ENCODE measurements at places on chromosomes 1 and 21.

- DNase-seq = no peak
Measured at GRCh38 chr1:31434101-31434871, 21.3 kb downstream of the SERINC2 start.

GRCh38 chr1:79089946-79090345 is 83.4 kb upstream of the ADGRL4 start:
- DNase-seq = no peak

DNA sequence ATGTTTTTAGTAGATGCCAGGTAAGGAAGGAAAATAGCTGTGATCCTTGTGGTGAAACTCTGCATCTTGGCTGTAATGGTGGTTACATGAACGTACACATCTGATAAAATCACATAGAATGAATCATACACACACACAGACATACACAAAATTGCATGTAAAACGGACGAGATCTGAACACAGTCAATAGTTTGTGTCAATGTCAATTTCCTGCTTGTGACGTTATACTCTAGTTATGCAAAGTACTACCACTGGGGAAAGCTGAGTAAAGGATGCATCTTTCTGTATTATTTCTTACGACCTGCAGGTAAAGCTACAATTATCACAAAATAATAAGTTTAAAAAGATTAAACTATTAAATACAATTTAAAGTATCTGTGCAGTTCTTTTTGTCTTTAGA is 493.7 kb upstream of the ZP4 start:
- DNase-seq = no peak

- peak; percentile 24 for DNase-seq
Measured at GRCh38 chr1:205980237-205980870, 22.8 kb downstream of the RAB7B start.

GRCh38 chr1:105204836-105205371 is 1455.2 kb downstream of the AMY1C start:
- no peak for DNase-seq

- no peak for DNase-seq
Measured at GRCh38 chr1:246068217-246068512, 438.9 kb downstream of the SMYD3 start.

GRCh38 chr1:159803956-159804689 is 2.0 kb downstream of the FCRL6 start:
- no peak for DNase-seq
